ENCODE measurements at places on chromosomes 7 and 10.

DNA sequence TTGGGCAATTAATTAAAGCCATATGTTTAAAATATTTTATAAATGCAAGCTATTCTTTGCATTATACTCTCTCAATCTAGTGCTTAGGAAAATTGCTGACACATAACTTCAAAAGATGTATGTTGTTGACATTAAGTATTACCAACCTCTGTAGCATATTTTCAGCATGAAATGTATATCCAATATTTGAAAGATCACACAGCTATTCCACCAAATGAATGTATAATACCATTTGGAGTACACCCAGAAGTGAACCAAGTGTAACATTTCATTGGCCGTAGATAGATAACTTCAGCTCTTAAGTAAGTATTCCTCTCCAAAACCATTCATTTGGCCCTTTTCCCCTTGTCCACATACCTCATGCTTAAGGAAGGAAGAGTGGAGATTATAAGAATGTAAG, 104.6 kb downstream of the HECTD2 start:
- DNase-seq = no peak

DNA sequence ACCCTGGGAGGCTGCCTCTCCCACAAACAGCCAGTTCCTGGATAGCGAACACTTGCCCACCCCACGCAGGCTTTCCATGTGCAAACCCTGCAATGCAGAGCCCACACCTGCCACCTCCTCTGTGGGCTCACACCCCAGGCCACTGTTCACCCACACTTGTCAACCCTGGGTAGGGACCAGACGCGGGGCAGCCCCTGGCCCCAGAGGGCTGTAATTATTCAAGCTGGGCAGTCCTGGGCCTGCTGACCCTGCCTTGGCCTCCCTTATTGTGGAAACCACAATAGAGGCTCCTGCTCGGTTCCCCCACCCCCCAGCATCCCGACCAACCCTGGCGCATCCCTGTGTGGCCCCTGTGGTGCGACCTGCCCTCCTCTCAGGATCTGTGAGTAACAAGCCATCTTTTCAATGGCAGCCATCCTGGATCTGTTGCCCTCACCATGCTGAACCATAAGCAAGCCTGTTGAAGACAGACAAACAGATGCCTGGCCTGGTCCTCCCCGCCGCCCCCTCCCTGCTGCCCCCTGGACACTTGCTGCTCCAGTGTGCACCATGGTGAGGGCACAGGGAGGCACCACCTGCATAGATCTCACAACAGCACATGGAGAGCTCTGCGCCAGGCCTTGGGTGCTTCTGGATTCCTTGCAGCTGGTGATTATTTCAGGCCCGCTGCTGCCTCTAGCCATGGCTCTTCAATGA, 15.8 kb upstream of the UBE3C start:
- DNase-seq = no peak

GRCh38 chr7:74722153-74722552, 51.7 kb upstream of the NCF1 start:
- no peak for DNase-seq

DNA sequence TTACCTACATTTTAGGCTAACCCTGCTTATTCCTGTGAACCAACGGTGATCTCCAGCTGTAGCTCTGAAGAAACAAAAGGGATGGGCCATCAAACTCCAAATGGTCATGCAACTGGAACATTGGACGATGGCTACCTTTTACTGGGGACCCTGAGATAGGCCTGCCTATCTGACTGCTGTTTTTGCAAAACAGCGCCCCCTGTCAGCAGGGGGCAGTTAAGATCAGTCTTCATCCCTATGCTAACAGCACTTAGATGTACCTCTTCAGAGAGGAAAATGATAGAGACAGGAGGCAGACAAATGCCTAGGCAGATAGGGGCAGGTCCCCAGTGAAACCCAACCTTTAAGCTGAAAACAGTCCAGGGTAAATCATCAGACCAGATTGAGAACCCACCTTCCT, 1085.4 kb upstream of the SORCS1 start:
- DNase-seq = no peak

- DNase-seq = no peak
These were observed 62.3 kb downstream of the OSBPL3 start for GRCh38 chr7:24917510-24918239.

- DNase-seq = peak; percentile 77
These were observed 259.2 kb downstream of the TNS3 start for GRCh38 chr7:47322731-47323130.

DNA sequence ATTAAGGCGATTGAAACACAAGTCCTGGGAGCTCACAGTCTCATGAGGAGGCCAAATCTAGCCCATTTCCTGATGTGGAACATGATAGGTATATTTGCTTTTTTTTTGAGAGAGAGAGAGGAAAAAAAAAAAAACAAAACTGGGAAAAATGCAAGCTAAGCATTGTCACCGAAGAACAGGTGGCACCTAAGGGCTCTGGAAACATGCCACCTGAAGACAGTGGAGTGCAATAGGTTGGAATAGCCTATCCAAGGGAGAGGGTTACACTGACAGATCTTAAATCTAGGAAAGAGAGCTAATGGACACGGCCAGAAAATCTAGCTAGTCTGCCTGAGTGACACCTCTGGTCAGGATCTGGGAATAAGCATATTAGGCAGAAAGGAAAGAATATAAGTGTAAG, 110.2 kb downstream of the SRI start:
- DNase-seq = no peak

DNA sequence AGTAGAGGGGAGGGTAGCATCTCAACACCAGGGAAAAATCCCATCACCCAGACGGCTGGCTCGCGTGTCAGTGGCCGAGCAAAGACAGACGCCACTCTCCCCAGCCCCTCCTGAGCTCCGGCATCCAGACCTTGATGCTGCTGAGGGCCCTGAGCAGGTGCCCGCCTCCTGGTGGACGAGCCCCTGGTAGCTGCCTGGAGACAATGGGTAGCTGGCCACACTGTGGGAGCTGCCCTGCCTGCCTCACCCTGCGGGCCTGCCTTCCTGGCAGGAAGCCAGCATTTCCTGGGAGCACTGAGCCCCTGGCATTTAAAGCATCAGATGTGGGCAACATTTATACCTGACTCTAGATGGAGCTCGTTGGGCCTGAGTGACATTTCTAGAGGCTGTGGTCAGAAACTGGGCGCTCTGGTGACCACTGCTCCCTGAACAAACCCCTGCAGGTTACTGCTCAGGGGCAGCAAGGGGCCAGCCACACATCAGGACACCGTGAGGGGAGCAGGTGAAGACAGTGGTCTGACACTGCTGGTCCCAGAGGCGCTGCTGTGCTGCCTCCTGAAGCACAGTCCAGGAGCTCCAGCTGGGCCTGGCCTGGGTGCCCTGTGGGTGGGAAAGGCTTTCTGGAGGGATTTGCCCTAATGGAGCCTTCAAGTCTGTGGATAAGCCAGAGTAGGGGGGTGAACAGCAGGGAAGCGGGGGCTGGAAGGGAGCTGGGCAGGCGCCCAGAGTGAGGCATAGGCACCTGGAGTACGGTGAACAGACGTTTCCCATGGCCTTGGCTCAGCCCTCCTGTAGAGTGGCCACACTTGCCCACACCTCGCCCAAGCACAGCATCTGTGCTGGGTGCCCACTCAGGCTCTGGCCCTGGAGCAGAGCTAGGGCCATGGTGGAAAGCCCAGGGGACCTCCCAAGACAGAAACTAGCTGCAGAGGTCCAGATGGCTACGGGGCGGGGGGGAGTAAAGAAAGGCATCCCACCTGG, 138.7 kb downstream of the MAPK8 start:
- DNase-seq = peak; percentile 78

GRCh38 chr7:51340029-51340838, 23.6 kb upstream of the COBL start:
- no peak for DNase-seq
